A549 treated with ZK216348 at 1 μM for 4 hours (cell line): ENCODE measurements at places on chromosomes 12 and 14. TPM values are rescaled to one million over a fixed set of nuclear protein-coding genes. Genes with fewer than 3 reads are reported as not detected.

GPR65 gene
- not detected in 5 replicates for total RNA-seq

KRT8 gene
- total RNA-seq, result 3,219 to 4,452 TPM (median 4,030 TPM) in 5 replicates

PPFIA2 gene
- total RNA-seq, result not detected in 5 replicates

DAO gene
- total RNA-seq, result not detected in 5 replicates

NOVA1 gene
- total RNA-seq, result 3.5 to 7.6 TPM (median 4.8 TPM) in 5 replicates

GALNT8 gene
- total RNA-seq, result not detected in 5 replicates

NGDN gene
- 54.4 to 73.7 TPM (median 65.0 TPM) in 5 replicates for total RNA-seq

IL31 gene
- not detected in 5 replicates for total RNA-seq

PLD4 gene
- total RNA-seq, result 0.05 to 0.14 TPM in 2 of 5 replicates, not detected in the others

STAB2 gene
- not detected in 5 replicates for total RNA-seq

SLC41A2 gene
- total RNA-seq, result 18.7 to 26.6 TPM (median 22.2 TPM) in 5 replicates

PRH2 gene
- total RNA-seq, result not detected in 5 replicates

FAM161B gene
- 1.3 to 2.4 TPM (median 1.9 TPM) in 5 replicates for total RNA-seq

RHEBL1 gene
- 2.8 to 4.8 TPM (median 4.3 TPM) in 5 replicates for total RNA-seq

CHMP4A gene
- 76.7 to 107 TPM (median 84.4 TPM) in 5 replicates for total RNA-seq

TBX3 gene
- 37.7 to 51.2 TPM (median 47.3 TPM) in 5 replicates for total RNA-seq

APOF gene
- total RNA-seq, result not detected in 5 replicates

RNASE3 gene
- not detected in 5 replicates for total RNA-seq

ACSS3 gene
- 0.04 to 0.06 TPM in 2 of 5 replicates, not detected in the others for total RNA-seq

DNAJC22 gene
- total RNA-seq, result 15.2 to 21.5 TPM (median 21.0 TPM) in 5 replicates
